ENCODE measurements at places on chromosomes 2 and 18.

DNA sequence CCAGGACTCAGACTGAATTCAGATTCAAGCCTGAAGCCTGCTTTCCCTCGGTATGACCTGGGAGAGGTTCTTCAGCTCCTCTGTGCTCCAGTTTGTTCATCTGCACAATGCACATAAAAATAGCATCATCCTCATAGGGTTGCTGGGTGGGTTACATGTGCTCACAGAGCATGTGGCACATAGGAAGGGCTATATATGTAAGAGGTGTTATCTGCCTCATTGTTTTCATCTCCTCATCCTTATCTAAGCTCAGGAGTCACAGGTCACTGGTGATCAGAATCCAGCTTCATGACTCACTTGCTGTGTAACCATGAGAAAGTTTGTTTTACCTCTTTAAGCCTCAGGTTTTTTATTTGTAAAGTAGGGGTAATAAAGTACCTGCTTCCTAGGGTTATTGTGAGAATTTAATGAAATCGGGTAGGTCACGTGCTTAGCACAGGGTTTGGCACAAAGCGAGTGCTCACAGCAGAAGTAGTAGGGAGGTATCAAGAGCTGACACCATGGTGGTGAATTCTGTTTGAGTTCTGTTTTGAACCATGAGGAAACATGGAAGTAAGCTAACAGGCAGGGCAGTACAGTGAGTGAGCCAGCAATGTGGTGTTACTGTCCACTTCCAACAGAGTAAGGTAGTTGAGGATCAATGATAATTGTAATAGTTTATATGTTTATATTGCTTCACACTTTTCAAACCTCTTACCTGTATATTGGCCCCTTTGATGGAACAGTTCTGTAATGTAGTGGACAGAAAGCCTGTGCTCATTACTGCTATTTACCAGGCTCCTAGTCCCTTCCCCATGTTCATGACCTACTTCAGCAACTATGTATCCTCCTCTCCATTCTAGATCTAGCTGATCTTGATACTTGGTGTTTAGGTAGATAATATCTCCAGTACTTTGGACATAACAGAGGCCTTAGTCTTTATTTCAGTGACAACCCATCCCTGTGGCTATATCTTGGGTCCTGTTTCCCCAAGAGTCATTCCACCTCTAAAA lies 141.4 kb upstream of the LTBP1 start:
- DNase-seq: no peak

GRCh38 chr2:28291811-28292440 lies 100.7 kb upstream of the FOSL2 start:
- DNase-seq: no peak

DNA sequence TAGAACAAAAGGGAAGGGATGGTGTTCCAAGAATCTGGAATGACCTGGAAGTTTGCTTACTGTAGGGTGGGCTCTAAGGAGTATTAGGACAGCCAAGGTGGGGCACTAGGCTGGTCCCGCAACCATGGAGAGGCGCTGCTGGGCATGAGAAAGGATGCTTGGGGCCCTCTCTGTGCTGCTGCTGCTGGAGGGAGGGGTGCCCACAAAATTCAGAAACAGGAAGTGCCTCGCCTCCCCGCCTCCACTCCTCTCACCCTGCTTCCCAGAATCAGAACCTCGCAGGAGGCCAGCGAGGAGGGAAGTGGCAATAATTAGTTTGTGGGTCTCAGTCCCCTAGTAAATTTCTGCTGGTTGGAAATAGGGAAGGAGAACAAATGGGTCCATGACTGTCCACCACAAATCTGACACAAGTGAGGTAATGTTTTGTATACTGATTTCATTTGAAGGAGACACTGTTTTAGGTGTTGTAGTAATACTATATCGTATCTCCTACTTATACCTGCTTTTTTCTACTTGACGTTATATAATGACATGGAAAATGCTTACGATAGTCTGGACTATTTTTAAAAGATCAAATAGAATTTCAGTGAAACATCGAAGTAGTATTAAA lies 7.9 kb upstream of the PDCL3 start:
- no peak for DNase-seq

DNA sequence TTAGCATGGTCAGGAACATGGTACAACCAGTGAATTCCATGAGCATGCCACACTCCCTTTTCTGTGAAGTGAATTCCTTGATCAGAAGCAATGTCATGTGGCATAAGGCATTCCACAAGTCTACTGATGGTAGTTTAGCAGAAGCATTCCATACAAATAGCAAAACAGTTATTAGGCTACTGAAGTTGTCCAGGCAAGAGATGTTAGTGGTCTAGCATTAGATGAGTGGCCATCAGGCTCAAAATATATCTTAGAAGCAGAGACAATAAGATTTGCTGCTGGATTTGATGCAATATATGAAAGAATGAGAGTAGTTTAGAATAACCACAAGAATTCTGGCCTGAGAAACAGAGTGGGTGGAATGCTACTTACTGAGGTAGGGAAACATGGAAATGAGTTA lies 355.3 kb upstream of the NRXN1 start:
- no peak for DNase-seq

DNA sequence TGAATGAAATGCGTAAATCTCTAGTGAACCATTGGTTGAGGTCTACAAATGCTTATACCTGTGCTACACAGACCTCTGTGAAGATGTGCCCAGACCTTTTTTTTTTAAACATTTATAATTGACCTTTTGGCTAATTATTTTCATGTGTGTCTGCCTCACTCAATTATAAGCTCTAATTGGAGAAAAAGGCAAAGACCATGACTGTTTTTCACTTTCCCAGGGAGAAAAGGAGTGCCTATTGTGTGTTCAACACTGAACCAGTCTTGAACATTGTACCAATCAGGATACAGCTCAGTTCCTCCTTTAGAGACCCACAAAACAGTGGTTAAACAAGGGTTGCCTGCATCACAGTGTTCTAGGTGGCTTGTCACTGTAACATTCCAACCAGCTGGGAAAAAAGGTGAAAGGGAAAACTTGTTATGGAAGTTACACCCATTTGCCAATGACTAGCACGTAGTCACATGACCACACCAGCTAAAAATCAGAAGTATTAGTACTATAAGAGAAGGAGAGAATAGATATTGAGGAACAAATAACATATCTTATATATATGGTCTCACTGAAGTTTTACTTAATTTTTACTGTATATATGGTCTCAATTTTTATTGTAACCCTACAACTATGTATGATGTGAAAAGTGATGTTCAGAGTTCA lies 13.4 kb downstream of the TANK start:
- no peak for DNase-seq

DNA sequence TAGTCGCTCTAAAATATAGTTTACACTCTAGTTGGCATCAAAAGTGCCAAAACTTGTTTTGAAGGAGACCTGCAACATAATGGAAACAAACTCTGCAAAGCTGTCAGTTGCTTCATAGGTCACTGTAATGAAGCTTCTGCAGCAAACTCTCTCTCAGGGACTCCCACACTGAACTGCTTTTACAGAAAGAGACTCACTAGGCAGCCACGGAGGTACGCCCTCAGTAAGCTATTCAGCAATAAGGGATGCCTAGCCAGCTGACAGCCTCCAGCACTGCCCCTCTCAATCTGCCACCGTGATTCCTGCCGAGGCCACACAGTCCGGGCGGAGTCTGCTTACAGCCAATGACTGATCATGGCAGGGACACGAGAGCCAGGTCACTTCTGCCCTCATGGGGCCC lies 51.1 kb downstream of the COLEC12 start:
- DNase-seq: no peak

- no peak for DNase-seq
Observed at GRCh38 chr2:132780651-132781050, 110.6 kb upstream of the LYPD1 start.

DNA sequence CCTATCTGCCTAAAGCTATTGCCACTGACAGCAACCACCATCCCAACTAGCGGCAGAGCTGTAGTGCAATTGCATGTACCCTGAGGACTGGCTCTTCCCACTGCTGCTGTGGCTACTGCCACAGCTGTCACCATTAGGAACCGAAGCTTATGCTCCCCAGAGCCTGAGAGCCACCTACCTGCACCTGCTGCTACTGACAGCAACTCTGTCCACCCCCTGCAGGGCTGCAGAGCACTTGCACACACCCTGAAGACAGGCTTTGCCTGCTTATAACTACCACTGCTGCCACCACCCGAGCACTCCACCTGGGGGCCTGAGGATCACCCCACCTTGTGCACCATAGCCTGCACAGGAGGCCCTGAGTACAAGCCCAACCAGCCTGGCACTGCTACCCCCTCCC lies 217.6 kb upstream of the FOSL2 start:
- no peak for DNase-seq

- DNase-seq: no peak
Observed at GRCh38 chr2:36477315-36477714, 120.7 kb downstream of the FEZ2 start.

GRCh38 chr18:14905350-14905749 lies 157.4 kb downstream of the ANKRD30B start:
- no peak for DNase-seq

Measured in dorsolateral prefrontal cortex (tissue), 122 donors.